ENCODE measurements at places on chromosomes 2 and 18.
A peak's percentile ranks its signal among the peaks of the same experiment; 100 is the strongest.

- DNase-seq = peak; percentile 41
These were observed 43.7 kb upstream of the CAB39 start for GRCh38 chr2:230668939-230669303.

DNA sequence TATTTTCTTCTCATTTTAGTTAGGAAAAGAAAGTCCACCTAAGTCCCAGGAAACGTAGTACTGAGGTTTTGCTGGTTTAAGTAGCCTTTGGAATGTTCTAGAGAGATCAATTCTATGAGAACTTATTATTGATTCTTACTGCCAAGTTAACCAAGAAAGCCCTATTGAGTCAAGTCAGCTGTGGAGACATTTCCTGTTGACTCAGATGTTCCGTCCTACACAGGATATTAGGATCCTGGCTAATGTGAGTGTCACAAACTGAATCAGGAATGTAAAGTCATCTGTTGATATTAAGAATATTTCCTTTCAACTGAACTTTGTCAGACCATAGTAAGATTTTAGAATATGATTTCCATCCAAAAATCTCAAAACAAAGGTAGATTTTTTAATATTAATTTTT, 654.3 kb downstream of the LRRTM4 start:
- DNase-seq = no peak

DNA sequence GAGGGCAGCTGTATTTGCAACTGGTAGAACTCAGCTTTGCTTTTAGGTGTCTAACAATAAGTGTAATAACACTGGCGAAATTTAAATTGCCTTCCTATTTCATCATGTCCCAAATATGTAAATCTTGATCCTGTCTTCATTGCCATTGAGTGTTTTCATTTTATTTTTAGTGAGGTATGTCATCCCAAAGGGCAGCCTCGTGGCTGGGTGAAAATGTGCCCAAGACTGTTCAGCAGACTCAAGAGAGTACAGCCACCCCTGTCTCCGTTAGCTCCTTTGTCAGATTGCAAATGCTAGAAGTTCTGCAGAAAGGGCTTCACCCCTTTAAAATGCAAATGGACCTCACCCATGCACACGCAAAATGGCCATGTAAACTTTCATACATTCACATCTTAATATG, 278.8 kb downstream of the RND3 start:
- no peak for DNase-seq

DNA sequence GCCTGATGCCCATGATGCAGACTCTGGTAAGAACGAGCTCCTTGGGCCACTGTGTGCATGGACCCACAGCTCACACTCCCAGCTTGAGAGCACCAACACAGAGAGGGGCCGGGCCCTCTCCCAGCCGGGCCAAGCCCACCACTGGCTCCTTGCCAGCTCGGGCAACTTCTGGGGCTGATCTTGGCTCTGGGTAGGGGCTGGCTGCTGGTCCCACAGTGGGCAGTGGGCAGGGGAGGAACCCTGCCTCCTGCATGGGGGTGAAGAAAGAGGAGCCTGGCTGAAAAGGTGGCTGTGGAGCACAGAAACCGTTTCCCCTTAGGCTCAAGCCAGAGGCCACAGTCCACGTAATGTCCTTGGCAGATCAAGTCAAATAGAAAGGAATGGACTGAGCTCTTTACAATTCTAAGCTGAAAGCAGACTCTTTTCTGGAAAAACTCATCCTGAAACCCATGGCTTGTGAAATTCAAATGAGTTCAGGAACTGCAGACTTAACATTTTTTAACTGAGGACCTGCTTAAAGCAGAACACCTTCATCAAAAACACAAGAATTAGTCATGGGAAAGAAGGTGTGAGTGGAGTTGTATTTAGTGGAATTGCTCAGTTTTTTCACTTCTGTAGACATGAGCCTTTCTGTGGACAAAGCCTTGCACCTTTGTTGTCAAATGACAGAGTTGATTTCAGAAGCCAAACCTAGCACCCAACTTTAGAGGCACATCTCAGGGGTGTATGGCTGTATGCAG, 104.9 kb downstream of the STPG4 start:
- no peak for DNase-seq

GRCh38 chr2:31070339-31071125, 67.7 kb downstream of the GALNT14 start:
- no peak for DNase-seq

DNA sequence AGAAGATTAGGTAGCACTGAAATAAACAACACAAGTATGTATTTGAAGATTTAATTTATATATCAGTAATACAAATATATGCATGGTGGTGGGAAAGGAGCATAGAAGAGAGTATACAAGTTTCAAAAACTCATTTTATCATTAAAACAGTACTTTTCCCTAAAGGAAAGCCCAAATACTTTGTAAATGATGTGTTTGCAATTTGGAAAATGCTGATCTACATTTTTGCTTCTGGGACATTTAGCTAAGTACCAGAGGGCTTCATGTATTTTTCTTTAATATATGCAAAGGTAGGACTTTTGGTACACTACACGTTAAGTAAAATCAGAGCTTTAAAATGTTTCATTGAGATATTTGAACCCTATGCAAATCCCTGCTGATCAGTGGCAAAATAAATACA, 1624.2 kb downstream of the SUCLG1 start:
- no peak for DNase-seq

- DNase-seq = no peak
These were observed 80.0 kb upstream of the TMEM200C start for GRCh38 chr18:5975111-5976002.

- DNase-seq = no peak
These were observed 129.8 kb downstream of the HNMT start for GRCh38 chr2:138094031-138094430.

DNA sequence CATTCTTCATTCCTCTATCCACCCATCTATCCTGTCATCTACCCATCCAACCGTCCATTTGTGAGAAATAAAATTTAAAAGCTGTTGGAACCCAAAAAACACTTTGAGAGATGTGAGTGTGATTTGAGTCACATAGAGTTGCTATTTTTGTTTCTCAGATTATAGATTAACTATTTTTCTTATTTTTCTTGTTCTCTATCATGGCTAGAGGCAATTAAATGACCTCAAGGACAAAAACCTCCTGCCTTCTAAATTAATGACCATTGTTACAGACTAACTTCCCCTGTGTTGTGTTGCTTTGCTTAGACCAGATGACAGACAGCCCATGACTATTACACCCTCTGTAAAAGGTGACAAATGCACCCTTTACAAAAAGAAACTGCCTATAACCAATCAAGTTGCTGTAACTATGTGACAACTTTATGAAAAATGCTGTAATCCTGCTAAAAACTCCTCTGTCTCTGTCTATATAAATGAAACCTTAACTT, 207.9 kb upstream of the CXCR4 start:
- DNase-seq = no peak

- DNase-seq = peak; percentile 18
These were observed 163.8 kb downstream of the WDPCP start for GRCh38 chr2:63424329-63425078.

- DNase-seq = no peak
These were observed 34.7 kb upstream of the MARCHF7 start for GRCh38 chr2:159677654-159678053.

DNA sequence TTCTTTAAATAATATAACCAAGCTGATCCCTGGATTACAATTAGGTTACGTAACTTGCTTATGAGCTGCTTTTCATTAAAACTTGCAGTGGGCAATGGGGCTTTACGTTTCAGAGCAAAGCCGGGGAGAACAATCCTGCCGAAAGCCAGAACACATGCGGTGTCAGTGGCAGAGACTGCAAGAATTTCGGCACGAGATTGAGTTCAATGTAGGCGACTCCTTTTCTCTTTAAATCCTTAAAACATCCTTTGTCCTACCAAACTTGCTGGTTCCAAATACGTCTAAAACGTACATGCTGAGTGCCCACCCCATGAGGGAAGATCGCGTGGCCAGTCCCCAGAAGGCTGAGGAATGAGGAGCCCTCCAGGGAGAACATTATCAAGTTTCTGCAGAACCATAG, 36.8 kb upstream of the NCOA1 start:
- no peak for DNase-seq

GRCh38 chr2:227456102-227456501, 15.9 kb upstream of the AGFG1 start:
- no peak for DNase-seq

DNA sequence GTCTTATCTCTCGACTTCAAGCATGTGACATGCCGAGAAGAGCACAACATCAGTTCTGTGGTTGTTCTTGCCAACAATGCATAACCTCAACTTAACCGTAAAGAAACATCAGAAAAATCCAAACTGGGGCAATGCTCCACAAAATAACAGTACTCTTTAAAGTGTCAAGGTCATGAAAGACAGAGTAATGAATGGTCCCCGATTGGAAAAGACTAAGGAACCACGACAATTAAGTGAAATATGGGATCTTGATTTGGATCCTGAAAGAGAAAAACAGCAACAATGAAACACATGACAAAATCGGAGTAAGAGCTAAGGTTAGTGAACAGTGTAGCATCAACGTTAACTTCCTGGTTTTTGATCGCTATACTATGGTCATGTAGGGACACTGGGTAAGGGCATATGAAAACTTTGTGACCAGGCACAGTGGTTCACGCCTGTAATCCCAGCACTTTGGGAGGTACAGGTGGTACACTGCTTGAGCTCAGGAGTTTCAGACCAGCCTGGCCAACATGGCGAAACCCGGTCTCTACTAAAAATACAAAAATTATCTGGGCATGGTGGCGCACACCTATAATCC, 55.2 kb downstream of the UNC50 start:
- DNase-seq = no peak

DNA sequence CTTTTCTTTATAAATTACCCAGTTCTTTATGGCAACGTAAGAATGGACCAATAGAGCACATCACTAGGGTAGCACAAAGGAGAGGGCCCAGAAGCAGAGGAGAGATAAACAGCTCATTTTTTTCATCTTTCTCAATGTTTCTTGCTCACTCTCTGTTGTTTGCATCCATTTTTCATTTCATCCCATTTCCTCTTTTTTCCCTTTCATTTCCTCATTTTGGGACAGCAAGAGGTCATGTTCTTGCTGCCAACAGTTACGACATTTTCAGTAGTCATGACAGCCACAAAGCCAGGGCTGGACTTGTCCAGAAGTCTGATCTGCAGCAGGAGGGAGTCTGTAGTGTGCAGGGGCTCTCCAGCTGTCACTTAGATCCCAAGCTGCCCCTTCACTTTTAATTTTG, 52.7 kb upstream of the CYP1B1 start:
- no peak for DNase-seq

DNA sequence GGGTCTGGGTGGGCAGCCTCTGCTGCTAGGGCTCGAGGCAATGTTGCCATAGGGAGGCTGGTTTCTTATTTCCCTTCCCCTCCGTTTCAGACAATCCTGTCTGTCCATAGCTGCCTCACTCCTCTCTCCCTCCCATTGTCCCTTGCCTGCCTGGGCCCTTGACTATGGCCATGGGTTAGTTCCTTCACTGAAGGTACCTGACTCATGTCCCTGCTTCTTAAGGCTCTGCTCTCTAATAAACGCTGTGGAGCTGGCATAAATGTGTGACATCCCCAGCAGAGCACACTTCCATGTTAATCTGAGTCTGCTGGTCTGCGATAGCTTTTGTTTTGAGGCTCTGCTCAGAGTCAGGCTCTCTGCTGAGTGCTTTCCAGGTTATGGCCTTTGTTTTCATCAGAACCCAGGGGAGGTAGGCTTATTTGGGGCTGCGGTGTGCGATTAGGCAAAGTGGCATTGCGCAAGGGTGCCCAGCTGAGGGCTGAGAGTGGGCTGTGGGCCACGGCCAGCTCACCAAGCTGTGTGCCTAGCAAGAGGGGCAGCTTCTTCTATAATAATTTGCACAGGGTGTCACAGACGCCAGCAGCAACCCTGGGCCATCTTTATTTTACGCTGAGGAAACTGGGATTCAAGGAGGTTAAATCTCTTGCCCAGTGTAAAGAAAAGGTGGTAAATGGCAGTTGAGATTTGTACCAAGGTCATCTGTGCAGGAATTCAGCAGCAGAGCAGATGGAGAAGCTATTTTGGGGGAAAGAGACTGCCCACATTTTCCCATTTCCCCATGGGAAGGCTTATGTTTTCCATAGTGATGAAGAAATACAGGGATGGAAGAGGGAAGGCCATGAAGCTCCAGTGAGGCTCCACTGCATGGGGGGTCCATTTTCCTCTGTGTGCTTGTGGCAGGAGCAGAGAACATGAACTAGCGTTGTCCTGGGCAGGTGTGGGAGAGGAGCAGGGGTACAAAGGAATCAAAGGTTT, 25.6 kb downstream of the MRPL33 start:
- DNase-seq = peak; percentile 74

GRCh38 chr2:75146606-75147332, 52.6 kb downstream of the TACR1 start:
- DNase-seq = peak; percentile 11

- DNase-seq = no peak
These were observed 127.8 kb downstream of the TPGS2 start for GRCh38 chr18:36700955-36701354.

DNA sequence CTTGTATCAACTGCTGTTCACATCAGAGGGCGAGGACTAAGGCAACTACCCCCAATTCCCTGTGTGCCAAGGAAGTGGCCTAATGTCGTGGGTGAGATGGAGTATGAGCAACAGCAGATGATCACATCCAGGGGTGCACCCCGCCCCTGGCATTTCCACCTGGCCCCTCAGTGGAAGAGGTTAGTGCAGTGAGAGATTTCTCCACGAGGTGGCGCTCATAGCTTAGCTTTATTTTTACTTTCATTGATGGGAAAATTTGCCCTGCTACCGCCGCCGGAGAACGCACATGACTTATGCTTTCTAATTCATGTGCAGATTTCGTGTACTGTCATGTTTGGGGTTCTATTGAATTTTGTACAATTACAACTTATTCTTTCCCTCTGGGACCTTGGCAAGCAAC, 470.6 kb upstream of the MEX3C start:
- peak; percentile 55 for DNase-seq

- no peak for DNase-seq
These were observed 68.7 kb upstream of the CABLES1 start for GRCh38 chr18:23066504-23067039.

DNA sequence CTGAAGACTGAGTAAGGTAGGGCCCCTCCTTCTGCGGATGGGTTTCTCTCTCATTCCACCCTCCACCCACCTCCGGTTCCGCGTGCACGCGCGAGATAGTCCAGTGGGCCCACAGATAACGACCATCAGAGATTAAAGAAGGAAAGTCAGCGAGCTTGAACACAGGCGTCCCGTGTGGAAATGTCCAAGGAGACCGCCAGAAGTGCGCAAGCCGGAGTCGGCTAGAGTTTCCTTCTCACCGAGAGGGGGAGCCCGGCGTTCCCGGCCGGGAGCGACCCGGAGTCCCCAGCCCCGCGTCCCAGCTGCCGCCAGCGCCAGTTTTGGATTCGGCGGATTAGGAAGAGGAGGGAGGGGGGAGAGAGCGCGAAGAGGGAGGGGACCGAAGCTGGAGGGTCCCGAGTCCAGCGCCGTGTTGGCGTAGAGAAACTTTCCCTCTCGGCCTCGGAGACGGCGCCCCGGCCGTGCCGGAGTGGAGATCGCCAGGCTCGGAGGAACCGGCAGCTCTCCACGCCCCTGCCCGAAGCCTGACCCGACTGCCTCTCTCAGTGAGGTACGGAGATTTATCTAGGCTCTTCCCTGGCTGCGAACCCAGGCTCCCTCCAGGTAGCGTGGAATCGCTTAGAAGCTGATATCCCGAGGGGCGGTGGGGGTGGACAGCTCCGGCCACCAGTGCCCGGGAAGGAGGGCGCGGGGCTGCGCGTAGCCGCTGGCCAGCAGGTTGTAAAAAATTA, at the start of gene GULP1:
Gene GULP1 (plus strand): TSS at position 258 of the 731 bp plus-strand sequence. CDS start 185,829 bp downstream, outside the sequence.
- no peak for DNase-seq

Measured in HL-60 (cell line).